ENCODE measurements at places on chromosomes 5 and 9.
A peak's percentile ranks its signal among the peaks of the same experiment; 100 is the strongest.

DNA sequence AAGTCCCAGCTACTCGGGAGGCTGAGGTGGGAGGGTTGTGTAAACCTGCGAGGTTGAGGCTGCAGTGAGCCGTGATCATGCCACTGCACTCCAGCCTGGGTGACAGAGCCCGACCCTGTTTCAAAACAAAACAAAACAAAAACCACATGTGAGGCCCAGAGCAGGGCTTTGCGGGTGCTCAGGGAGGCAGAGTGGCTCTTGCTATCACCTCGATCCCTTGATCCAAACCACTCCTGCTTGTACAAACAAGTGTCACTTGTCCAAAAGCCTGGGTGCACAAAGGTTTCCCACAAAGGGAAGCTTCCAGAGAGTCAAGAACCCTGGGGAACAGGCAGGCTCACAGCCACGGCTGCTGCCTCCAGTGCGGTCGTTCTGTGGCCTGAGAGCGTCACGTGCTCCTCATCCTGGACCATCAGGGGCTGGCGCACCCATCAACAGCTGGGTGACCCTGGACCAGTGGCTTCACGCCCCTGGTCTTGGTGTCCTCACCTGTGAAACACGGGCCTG, 162.7 kb downstream of the C9orf50 start:
- DNase-seq: peak; percentile 52

- DNase-seq: no peak
Observed at GRCh38 chr5:151058891-151059489, 21.8 kb downstream of the TNIP1 start.

DNA sequence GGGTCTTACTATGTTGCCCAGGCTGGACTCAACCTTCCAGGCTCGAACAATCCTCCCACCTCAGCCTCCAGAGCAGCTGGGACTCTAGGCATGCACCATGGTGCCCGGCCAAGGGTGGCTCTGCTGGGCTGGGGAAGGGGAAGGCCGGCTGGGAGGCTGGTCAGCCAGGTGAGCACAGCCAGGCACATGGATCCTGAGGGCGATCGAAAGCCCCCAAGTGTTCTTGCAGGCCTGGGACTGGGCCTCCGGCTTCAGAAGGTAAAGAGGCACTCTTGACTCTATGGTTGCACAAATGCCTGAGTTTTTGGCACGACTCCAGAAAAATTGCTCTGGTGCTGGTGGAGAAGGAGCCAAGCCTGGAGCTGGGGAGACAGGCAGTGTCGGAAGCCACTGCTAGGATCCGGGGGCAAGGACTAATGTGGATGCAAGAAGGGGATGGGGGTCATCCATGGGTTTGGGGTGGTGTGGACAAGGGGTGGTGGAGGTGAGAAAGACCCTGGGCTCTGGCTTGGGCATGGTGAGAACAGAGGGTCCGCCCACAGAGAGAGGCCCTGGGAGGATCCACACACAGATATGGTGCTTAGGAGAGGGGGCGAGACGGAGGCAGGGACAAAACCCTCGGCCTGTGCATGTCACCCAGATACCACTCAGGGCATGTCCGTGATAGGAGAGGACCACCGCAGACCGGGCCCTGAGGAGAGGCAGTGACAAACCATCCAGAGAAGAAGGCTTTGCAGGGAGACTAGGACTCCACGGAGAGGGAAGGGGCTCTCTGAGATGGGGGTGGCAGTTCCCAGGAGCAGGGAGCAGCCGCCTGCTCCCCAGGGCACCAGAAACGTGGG, 51.1 kb upstream of the COL5A1 start:
- no peak for DNase-seq

DNA sequence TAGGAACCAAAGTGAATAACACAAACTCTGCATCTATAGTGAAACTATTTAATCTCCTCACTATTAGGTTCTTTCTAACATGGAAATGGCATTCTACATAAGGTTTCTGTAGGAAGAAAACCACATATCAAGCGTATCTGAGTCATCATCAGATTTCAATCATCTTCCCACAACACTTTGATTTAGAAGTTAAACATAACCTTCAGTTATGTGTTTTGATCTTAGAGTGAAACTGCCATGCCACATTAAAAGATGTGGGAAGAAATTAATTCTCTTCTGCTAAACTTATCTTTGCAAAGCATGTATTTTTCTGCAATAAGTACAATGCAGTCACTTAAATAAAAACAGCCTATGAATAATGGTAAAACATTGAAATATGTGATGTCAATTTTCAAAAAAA, 55.0 kb downstream of the MEF2C start:
- DNase-seq: no peak

- no peak for DNase-seq
Observed at GRCh38 chr9:112867275-112867991, 23.2 kb downstream of the SLC46A2 start.

DNA sequence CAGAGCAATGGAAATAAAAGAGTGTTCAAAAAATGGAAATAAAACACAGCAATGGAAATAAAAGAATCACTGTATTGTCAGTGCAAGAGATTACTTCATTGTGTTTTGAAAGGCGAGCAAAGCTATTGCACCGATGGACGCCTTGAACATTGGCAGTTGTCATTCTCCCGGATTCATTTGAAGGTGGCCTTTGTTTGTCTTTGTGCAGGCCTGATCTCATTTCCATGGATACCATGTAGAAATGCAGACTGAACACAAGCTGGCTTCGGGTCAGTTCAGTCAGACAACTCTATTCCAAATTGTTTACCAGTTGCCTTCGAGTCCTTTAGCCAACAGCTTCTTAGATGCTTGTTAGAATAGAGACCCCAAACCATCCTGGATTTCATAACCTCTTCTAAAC, 8.3 kb downstream of the ITGA2 start:
- DNase-seq: no peak

GRCh38 chr5:33857037-33857436, 34.8 kb downstream of the ADAMTS12 start:
- no peak for DNase-seq

DNA sequence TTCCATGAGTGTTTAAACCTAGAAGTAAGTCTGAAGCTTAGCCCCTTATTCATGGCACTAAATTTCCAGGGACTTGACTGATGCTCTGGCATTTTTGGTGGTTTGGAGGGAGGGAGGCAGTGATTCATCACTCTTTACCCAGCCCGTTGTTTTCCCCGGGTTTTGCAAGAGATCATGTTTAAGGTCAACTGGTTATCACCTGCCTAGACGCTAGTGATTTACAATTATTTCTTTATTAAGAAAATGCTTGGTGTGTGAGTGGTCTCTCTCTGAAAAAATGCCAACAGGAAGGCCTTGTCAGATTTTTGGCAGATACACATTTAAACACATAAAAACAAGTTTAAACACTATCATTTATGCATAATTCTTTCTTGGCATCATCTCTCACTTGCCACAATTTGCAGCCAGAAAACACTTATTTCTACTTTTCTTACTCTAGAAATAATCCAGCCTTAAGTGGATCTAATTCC, 737.9 kb upstream of the ZNF608 start:
- DNase-seq: no peak

GRCh38 chr9:73806876-73807275, 655.2 kb downstream of the ANXA1 start:
- DNase-seq: no peak

GRCh38 chr9:86563350-86563749, 209.1 kb upstream of the TUT7 start:
- DNase-seq: no peak

DNA sequence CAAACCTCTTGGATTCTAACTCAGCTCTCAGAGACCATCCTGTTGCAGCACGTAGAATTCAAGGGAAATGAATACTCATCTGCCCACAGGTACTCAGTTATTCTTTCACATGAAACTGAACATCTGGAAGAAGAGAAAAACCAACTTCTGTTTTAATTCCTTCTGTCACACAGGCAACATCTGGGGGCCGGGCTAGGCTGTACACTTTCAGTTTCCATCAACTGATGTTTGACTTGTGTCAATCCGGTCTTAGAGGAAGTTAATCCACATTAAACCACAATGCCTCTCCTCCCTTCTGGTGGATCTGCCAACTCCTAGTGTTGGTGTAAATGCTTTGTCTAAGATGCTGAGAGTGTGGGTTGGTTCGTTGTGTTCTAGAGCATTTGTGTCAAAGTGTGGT, 17.6 kb downstream of the DMRT3 start:
- DNase-seq: no peak

Measured in effector memory CD4-positive, alpha-beta T cell (primary cell).